ENCODE measurements at places on chromosomes 13 and 19.

- no peak for DNase-seq
Observed at GRCh38 chr19:51439021-51439465, 19.2 kb downstream of the SIGLEC8 start.

DNA sequence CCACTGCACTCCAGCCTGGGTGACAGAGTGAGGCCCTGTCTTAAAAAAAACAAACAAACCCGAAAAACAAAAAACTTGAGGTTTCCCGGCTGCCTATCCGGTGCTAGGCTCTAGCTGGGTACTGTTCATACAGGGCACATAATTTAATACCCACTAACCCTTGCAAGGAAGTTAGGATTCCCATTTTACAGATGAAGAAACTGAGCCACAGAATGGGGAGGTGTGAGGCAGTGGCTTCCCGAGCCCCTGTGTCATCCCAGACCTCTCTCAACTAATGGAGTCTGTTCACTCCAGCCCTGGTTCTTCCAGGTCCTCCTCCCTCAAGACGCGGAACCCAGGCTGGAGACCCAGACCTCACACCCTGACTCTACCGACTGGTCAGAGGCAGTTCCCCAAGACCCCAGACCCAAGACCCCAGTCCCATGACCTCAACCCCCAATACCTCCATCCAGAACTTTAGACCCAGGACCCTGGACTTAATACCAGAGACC is 576 bp downstream of the APBA3 start:
- no peak for DNase-seq

DNA sequence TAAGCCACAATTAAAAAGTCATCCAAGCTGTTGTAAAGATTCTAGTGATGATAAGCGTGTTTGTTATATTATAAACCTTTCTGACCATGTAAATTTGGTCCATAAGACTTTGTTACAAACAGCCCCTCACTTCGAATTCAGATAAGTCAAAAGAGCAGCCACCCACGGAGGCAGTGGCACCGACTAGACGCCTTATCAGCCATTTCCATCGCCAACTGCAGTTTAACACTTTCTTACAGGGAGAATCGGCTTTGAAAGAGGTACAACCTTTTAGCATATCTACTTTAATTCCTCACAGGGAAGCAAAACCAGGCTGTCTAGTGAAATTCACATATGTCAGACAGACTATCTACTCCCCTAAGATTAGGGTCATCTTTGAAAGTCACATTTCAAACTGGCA is 47.5 kb downstream of the SOX21 start:
- DNase-seq, result no peak

DNA sequence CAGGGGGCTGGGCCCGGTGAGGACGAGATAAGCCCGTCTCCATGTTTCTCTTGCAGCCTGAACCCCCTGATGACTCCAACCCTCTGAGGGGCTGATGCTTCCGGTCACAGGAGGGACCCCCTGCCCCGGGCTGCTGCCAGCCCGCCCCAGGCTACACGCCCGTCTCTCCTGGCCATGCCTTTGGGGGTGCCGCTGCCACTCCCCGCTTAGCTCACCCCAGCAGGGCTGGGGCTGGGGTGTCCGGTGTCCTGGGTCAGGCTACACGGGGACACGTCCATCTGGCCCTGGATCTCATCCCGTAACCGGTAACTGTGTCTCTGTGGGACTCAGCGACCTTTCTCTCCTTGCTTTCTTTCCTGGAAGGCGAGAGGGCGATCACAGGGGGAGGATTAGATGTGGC is 40.8 kb downstream of the GADD45B start:
- DNase-seq, result no peak

DNA sequence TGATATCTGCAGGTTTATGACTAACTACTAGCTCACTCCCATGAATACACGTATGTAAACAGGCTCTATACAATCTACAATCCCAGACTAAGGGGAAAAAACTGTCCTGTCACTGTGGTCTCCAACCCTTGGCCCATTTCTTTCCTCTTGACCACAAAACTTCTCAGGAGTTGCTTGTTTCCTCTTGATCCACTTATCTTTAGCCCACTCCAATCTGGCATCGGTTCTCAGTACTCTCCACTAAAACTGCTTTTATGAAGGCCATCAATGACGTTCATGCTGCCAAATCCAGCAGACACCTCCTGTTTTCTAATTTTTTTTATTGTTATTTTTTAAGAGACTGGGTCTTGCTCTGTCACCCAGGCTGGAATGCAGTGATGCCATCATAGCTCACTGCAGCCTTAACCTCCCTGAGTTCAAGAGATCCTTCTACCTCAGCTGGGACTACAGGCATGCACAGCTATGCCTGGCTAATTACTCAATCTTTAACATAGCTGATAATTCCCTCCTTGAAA is 31.9 kb upstream of the USPL1 start:
- no peak for DNase-seq

DNA sequence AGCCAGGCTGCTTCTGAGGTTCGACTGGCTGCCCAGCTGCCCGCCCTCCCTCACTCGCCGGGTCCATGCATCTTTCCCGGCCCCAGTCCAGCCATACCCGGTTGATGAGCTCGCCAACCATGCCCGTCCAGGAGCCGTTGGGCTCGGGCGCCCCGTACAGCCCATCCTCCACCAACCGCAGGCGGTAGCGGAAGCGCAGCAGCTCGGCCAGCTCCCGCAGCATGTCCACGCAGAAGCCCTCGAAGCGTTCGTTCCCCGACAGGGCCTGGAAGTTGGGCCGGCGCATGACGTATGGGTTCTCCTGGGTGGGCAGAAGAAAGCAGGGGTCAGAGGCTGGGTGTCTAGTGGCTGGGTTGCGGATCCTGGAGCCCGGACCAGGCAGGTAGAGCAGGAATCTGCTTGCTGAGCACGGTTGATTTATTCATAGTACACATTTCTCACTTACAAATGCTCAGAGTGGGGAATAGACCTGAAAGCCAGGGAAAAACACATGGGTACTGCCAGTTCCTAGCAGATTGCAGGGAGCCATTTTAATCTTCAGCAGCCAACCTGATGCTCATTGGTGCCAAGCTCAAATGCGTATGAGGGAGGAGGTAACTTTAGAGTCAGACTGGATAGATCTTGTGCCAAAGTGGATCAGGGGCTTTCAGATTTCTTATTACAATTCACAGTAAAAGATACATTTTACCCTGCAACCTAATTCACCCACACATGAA is 27.4 kb downstream of the GRIK5 start:
- DNase-seq, result no peak

- DNase-seq, result no peak
Observed at GRCh38 chr19:50722201-50723013, 757 bp upstream of the CLEC11A start.

Measured in NCI-H187 (cell line).